ENCODE measurements at places on chromosomes 5 and 9.

- no peak for DNase-seq
Observed at GRCh38 chr5:14038341-14038959, 94.0 kb upstream of the DNAH5 start.

DNA sequence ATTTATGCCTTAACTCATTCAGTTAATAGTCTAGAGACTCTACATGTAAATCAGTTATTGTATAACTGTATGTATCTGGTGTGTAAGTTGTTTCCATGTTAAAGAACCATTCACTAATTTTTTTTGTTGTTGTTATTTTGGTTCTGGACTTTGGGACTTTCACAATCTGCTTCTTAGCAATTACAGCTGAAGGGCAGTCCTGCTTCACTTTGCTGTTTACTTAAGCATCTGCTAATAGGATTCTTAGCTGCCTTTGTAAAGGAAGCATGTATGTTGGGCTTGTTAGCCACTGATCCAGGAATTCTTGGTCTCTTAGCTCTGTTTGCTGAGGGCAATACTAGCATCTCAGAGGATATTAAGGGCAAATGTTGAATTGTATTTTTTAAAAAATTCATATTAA, 97.0 kb downstream of the FOCAD start:
- no peak for DNase-seq

- DNase-seq = no peak
Observed at GRCh38 chr9:108645520-108645919, 210.3 kb downstream of the ACTL7B start.

DNA sequence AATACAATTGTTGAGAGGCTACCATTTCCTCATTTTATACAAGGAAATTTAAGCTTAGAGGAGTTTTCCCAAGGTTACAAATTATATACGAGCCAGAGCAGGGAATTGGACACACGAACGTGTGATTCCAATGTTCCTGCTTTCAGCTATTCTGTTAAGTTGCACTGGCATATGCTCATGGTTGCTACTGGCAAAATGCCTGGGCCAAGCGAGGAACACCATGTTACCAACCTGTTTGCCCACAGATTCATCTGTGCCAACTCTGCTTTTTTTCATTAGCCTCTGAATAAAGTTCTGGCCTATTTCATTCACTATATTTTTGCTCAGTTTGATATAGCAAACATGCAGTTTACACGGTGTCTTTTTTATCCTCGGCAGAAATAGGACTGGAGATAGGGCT, 5.1 kb upstream of the C5orf46 start:
- no peak for DNase-seq

DNA sequence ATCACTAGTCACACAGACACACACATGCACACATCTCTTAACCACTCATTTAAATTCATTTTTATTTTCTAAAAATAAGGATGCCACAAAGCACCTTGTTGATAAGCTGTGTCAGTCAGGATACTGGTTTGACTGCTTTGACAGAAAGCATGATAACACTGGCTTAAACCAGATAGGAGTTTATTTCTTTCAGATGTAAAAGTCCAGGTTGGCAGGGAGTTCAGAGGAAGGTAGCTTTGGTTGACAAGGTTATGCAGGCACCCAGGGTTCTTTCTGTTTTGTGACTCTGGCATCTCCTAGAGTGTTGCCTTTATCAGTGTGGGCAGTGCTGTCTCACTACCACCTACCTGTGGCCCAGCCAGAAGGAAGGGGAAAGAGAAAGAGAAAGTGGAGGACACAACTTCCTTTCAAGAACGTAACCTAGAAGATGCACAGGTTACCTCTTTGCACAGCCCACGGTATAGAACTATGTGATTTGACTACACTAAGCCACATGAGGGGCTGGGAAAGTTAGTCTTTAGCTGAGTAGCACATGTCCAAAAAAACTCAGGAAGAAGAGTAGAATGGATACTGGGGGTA, 334.7 kb downstream of the OSTF1 start:
- DNase-seq = no peak

All from T-helper 2 cell treated with Interferon-gamma antibody and Interleukin-4, amounts not matched to agents 5 μg/mL and 100 μg/mL, for 36 hours (primary cell).